ENCODE measurements at places on chromosomes 3 and 15.

DNA sequence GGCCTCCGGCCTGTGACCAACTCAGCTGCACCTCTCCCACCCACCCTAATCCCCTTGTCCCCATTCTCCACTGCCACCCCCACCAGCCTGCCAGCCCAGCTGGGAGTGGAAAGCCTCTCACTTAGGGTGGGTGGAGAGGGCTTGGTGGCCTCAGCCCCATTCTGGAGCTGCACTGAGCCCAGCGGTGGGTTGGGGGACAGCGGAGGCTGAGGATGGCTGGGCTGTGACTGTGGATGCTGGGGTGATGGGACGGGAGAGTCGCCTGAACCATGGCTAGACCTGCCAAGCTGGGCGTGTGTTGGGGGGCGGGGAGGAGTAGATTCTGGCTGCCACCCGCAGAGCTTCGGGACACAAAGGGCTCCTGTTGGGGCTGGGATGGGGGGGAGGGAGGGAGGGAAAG is 1.8 kb downstream of the CLCN2 start:
- no peak for ATAC-seq

GRCh38 chr3:114375608-114376421 is 82.0 kb downstream of the TIGIT start:
- no peak for ATAC-seq

- peak; percentile 80 for ATAC-seq
Observed at GRCh38 chr3:170585008-170585936, 603 bp downstream of the SLC7A14 start.

DNA sequence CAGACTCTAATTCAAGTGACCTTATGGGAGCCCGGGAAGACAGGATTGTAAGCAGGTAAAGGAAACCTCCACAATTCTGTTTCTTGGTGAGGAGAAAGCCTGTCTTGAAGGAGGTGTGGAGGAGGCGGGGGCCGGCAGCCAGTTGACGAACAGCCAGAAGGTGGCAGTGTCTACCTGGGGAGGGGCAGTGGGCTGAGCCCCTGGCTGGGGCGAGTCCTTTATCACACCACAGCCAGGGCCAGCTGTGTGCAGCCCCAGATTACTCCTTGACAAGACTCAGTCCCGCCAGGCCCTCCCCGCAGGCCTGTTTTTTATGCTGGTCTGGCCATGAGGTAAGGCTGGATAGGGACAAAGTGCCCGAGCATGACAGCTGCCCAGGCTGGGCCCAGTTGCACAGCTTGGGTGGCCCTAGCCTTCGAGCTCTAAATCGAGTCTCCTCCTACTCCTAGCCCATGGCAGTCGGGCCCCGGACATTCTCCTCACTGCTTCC is 40.9 kb upstream of the IDH2 start:
- ATAC-seq = peak; percentile 96

DNA sequence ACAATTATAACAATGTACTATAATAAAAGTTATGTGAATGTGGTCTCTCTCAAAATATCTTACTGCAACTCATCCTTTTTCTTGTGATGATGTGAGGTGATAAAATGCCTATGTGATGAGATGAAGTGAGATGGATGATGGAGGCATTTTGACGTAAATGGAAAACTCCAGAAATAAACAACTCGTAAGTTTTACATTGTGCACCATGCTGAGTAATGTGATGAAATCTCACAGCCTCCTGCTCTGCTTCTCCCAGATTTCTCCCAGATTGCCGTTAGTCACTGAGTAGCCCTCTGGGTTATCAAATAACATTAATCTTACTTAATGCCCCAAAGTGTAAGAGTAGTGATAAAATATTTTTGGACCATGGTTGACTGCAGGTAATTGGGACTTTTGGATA is 64.8 kb upstream of the SLCO2A1 start:
- ATAC-seq = peak; percentile 53

- ATAC-seq = no peak
Observed at GRCh38 chr3:59935025-59935424, 885.2 kb upstream of the CFAP20DC start.

DNA sequence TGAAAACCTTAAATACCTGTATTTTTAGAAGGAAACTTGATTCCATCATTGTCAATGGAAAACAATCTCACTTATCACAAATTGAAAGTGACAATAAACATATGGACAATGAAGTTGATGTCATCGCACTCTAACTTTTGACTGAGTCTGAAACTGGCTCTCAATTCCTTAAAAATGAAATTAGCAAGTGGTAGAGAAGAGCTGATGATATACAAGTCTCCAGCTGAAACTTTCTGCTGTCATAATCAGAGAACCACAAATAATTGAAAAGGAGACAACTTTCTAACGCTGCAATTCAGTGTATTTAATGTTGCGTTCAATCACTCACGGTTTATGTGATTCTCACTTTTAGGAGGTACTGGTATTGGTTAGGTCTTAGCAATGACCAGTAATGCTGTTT is 37.5 kb downstream of the EPHB1 start:
- ATAC-seq = no peak

Measured in SK-N-SH treated with all-trans-retinoic acid at 6 μM for 48 hours (cell line).